ENCODE measurements at places on chromosomes 6 and 20. TPM values are rescaled to one million over a fixed set of nuclear protein-coding genes. Genes with fewer than 3 reads are reported as not detected.

FILIP1 gene
- polyA plus RNA-seq: 3.0 TPM

KIAA1586 gene
- polyA plus RNA-seq: 22.7 TPM

ELOVL2 gene
- 10.6 TPM for polyA plus RNA-seq

ACSS1 gene
- 30.2 TPM for polyA plus RNA-seq

CD2AP gene
- 18.9 TPM for polyA plus RNA-seq

TAAR2 gene
- polyA plus RNA-seq: not detected

CCN6 gene
- polyA plus RNA-seq: 3.6 TPM

SEL1L2 gene
- polyA plus RNA-seq: not detected

NOTCH4 gene
- polyA plus RNA-seq: 15.5 TPM

NKAPL gene
- 2.1 TPM for polyA plus RNA-seq

CDH22 gene
- not detected for polyA plus RNA-seq

GPSM3 gene
- polyA plus RNA-seq: 13.3 TPM

PTCRA gene
- polyA plus RNA-seq: not detected

DNA sequence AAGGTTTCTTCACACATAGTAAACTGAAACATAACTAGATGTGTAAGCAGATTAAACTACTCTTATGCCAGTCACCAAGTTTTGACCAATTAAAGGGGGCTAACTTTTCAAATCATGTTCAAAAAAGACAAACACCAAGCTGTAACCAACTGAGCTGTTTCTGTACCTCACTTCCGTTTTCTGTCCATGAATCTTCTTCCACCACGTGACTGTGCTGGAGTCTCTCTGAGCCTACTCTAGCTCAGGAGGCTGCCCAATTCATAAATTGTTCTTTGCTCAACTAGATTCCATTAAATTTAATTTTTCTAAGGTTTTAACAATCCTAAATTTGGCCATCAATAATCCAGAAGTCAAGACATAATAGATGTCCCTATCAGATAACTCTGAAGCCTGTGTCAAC lies 229.4 kb downstream of the FNDC1 start:
- DNase-seq: no peak

GRCh38 chr6:144284783-144285547 lies at the start of gene UTRN:
Gene UTRN (plus strand): TSS chr6:144285335. CDS start chr6:144291829, 6,494 bp downstream.
- peak; percentile 59 for DNase-seq

DNA sequence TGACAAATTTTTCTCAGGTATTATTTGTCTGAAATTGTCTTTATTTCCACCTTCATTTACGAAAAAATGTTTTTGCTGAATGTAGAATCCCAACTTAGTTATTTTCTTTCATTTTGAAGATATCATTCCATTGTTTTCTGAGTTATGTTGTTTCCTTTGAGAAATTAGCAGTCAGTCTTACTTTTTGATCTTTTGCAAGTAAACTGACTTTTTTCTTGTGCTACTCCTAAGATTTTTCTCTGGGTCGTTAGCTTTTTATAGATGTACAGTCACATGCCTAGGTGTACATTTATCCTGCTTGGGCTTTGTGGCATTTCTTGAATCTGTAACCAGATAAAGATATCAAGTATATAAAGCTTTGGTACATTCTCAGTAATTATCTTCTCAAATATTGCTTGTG lies 29.6 kb upstream of the ASIP start:
- DNase-seq: no peak

- DNase-seq: no peak
These were observed 1176.0 kb upstream of the GJE1 start for GRCh38 chr6:140956571-140957369.

- DNase-seq: no peak
These were observed 7.2 kb upstream of the SDCBP2 start for GRCh38 chr20:1335961-1336698.

- peak; percentile 42 for DNase-seq
These were observed 86.8 kb downstream of the ZFP64 start for GRCh38 chr20:52104546-52105441.

DNA sequence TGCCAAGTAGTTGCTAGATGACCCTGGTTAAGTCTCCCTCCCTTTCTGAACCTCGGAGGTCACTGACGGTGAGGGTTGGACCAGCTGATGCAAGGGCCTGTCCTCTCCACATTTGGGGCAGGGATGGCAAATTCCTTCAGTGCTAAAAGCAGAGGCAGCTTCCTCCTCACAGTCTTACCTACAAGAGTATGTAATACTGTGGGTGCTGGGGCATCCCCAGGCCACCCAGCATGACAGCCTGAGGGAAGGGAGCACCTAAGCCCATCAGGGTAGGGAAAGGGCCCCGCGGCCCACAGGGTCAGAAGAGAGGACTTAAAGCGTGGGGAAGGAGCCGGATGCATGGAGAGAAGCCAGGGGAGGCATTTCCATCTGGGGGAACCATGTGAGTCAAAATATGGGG lies 38.0 kb downstream of the TGM3 start:
- DNase-seq: no peak

DNA sequence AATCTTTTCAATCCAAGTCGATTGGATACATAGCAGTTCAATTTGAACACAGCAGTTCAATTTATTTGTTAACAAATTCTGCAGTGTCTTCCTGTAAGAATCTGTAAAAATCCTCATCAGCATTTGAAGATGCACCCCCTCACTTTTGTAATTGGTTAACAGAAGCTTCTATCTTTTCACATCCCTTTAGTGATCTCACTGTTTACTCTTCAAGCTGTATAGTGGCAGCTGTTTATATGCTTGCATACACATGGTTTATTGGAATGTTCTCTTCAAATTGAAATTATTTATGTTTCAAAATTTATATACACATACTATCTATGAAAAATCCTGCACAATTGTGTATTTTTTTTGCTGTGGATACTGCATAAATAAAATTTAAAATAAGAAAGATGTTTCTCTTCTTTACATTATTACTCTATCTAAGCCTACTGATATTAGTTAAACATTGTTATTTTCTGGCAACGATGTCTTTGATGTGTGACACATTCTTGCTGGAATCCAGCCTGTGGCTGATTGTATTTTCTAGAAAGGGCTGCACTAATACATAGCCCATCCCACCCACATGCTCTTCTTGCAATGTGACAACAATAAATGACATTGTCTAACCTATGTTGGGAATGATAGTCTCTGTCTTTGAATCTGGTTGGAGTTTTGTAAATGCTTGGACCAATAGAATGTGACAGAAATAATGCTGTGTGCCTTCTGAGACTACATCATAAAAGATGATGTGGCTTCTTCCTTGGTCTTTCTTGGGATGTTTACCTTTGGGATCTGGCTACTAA lies 573.0 kb downstream of the CD109 start:
- DNase-seq: no peak

- no peak for DNase-seq
These were observed 25.2 kb downstream of the RIOK1 start for GRCh38 chr6:7414811-7415210.

- no peak for DNase-seq
These were observed 251.1 kb downstream of the FOXC1 start for GRCh38 chr6:1860756-1861348.

DNA sequence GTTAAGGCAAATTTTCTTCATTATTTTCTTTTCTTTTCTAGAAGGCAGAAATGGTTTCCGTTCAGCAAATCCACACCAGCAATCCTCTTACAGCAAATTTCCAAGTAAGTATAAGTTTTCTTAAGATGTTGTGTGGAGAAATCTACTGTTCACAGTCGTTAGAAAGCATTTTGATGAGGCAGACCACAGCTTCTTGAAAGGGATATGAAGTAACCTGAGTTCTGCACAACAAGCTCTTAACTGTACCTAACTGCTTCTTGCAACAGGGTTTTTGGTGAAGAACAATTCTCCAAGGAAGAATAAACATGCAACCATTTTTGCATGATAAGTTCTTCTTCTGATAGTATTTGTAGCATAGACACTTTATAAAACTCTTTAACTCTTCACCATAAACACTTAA lies 45.3 kb upstream of the STXBP5 start:
- DNase-seq: no peak

- DNase-seq: no peak
These were observed 55.7 kb downstream of the AFG1L start for GRCh38 chr6:108350528-108350927.

DNA sequence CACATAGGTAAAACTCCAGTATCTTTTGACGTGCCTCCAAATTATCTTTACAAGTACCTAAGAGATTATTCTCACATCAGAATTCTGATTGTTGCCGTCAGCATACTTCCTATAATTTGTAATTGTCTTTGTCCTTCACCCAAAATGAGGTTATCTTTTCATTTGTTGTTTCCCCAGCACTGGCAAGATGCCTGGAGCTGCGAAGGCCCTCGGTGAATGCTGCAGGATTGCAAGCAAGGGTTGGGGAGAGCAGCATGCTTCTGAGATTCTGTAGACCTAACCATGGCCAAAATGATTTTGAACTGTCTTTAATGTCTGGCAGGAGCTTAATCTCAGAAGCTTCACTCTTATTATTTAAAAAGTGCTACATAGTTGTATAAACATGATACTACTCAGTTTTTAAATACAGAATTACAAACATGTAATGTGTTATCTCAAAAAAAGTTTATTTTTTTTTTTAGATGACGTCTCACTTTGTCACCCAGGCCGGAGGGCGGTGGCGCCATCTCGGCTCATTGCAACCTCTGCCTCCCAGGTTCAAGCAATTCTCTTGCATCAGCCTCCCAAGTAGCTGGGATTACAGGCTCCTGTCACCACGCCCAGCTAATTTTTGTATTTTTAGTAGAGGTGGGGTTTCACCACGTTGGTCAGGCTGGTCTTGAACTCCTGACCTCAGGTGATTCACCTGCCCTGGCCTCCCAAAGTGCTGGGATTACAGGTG lies 88.7 kb downstream of the ELOVL5 start:
- no peak for DNase-seq

DNA sequence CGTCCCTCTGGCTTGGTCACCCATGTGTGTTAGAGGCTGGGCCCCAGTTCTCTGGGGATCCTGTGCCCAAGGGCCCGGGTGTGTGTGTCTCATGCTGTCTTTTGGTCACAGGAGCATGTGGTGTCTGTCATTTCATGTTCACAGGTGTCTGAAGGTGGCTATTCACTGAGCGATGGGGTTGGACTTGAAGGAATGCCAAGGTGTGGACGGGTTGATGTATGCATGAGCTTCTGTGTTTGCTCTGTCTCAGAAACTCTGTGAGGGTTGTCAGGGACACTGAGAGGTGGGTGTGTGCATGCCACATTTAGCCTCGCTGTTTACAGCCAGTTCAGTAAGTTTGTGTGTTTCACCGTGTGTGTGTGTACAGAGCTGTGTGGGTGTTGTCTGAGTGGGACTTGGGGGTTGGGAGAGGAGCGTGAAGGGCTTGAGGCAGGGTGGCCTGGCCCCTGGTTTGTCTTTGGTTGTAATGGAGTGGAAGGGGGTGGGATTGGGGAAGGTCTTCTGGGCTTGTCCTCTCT lies 1.2 kb downstream of the DDR1 start:
- DNase-seq: no peak

DNA sequence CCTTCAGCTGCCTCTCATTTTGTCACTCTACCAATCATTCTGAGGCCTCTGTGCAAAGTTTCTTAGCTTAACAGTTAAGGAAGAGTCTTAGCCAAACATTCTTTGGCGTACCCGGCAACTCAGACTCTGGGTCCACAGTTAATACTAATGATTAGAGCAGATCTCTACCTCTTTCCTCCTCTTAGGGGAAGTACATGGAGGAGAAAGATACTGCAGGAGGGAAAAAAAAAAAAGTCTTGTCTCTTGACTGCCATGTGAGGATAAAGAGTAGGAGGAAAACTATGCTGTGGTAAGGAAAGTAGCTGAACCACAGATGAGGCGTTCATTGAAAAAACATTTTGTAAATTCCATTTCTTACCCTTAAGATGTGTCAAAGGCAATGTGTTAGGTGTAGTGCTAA lies 44.0 kb upstream of the MARCKS start:
- no peak for DNase-seq
